IPS DF 19.7 (cell line): ENCODE measurements at places on chromosomes 3 and 15.

DNA sequence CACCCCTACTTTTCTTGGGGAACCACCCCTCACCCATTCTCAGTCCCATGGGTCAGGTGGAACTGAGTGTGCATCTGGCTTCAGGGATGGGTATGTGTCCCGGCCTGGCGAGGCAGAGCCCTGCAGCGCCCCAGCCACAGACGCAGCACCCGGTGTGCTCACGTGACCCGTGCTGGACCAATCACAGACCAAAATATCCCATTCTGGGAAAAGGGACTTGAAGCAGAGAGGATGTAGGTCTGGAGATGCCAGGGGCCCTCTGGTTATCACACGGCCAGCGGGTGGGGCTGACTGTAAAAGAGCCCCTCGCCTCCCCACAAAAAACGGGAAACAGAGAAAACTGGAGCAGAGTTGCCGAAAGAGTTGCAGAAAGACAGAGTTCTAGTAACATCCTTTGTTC, 138.0 kb upstream of the RAD18 start:
- DNase-seq = no peak

GRCh38 chr3:141790171-141790570, 27.0 kb downstream of the GRK7 start:
- no peak for DNase-seq

- DNase-seq = no peak
Measured at GRCh38 chr3:88211096-88211890, 61.5 kb downstream of the C3orf38 start.

DNA sequence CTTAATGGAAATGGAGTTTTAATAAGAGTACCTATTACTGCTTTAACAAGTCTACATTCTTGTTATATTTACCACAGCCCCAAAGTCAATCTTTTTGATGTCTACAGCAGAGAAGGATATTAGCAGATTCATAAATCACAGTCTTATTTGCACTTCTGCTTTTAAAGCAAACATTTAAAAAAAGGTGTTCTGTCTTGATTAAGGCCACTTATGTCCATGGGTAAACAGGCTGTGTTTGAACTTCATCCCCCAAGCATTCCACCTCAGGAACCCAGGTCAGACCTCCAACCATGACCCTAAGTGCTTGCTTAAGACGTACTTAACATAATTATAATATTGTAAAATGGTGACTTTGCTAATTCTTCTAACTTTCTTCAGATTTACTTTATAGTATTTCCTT, 113.4 kb downstream of the CMSS1 start:
- DNase-seq = no peak

GRCh38 chr3:133476971-133477375, 77.1 kb downstream of the BFSP2 start:
- no peak for DNase-seq

GRCh38 chr15:43287254-43287653, 20.5 kb upstream of the TGM5 start:
- DNase-seq = no peak

DNA sequence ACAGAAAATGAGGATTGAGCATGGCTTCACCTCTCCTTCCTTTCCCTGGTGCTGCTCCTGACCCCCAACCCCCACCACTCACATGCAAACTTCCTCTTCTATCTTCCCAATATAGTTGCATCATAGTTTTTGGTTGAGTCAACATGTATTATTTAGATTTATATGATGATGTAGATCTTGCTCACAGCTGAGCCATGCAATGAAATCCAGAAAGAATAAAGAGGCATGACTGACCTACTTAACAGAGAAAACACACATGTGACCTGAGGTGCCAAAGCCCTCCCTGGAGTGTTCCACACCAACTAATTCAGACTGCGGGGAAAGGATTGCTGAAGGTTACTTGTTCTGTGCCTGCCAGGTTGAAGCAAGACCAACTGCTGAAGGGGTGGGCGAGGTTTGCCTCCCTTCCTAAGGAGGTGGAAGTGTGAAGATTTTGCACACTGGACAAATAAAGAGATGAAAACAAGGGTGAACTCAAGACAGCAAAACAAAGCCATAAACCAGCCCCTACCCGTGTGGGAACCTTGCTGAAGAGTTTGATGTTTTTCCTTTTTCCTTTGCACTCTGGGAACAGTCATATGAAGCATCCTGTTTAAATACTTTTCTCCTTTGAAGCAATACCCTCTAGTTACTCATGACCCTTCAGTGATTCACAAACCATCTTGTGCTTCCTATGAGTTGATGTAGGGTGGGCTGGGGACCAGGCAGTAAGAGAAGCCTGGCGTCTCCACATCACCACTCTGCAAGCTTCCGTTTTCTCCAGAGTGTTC, 155.2 kb upstream of the UBE2E1 start:
- no peak for DNase-seq

DNA sequence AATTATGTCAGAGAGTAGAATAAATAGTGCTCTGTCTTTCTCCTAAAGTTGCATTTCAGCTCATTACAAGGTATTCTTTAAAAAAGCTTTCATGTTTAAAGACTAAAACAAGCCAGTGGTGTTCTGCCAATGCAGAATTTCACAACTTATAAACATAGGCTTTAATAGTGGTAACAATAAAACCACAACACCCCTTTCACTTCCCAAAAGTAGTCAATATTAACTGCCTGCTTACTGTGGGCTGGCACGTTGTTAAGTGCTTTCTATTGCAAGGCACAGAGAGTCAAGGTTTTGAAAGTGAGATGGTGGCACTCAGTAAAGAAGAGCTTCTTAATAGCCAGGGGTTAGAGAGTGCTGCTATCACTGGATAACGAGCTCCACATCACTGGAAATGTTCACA, 8.4 kb upstream of the RTP1 start:
- no peak for DNase-seq

DNA sequence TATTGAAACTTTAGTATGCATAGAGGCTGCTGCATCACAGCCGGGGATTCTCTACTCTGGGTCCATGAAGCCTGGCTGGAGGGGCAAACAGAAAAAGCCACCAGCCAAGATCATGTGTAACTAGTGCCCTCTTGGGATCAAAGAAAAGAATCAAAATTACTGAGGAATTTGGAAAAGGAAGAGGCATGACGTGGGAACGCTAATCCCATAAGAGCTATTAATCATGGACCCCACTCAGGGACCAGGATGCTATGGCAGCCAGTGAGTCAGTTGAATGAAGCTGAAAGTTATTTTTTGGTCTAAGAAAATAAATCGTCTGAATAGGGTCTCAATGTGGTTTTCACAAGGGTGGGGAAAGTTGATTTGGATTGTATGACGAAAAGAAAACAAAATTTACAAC, 1165.1 kb downstream of the ROBO2 start:
- no peak for DNase-seq

DNA sequence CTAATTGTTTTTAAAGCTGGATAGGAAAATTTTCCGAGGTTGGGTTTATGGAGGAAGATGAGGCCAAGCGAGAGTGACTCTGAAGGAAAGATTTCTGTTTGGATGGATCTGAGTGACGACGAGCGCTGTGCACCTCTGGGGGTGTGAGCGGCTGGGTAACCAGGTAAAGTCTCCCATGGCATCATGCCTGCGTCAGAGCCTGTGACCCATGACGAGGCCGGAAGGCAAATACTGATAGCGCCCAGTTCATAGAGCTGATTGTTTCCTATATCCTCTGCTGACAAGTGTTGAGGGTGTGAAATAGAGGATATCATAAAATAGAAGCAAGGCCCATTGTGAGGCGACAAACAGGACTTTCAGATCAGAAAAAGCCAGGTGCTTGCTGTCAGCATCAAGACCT, 33.7 kb upstream of the MAGEF1 start:
- DNase-seq = no peak

DNA sequence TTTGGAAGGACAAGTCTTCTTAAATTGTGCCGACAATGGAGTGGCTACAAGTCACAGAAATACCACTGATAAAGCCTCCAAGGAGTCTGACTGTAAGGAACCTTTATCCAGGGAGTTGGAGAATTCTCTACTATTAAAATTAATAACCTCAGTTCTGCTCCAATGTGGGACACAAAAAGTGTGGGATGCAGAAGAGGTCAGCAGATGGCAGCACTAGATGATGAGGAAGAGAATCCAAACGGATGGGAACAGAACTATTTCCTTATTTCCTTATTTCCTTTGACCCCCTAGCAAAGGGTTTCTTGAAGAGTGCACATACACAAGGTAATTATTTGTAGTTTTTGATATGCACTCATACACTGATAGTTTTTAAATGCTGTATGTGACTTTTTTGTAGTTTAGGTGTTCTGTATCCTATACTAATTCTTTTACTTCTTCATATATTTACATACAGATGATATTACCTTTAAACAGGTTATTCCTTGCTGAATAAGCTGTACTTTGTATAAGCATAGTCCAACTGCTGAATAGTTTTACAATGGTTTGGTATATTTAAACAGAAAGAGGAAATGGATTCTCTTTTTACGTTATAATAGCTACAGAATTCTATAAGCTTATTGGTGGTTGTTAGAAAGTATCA, 25.6 kb upstream of the NLGN1 start:
- no peak for DNase-seq

GRCh38 chr3:159616234-159616825, 372.3 kb upstream of the IL12A start:
- no peak for DNase-seq

DNA sequence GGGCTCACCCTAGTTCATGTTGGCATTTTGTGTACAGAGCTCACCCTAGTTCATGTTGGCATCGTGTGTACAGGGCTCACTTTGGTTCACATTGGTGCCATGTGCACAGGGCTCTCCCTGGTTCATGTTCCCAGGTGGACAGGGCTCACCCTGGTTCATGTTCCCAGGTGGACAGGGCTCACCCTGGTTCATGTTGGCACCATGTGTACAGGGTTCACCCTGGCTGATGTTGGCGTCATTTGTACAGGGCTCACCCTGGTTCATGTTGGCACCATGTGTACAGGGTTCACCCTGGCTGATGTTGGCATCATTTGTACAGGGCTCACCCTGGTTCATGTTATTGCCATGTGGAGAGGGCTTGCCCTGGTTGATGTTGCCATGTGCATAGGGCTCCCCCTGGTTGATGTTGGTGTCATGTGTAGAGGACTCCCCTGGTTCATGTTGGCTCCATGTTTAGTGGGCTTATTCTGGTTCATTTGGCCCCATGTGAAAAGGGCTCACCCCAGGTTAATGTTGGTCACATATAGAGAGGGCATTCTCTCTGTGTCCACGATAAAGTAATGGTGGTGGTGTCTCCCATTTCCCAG, 31.7 kb upstream of the NR2C2 start:
- DNase-seq = no peak

DNA sequence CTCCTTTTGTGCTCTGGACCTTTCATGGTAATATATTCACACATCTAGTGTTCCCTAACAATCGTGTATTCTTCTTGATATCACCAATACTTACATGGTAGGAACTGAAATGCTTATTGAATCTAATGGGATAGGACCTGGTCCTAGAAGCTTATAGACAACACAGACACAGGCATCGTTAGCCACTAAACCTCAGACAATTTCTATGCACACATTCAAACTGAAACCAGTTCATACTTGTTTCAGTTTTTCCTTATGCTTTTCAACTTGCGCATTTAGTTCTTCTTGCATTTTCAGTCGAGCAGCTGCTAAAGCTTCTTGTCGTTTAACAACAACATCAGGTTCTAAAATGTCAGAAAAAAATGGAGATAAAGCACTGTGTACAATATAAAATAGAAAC, 2.3 kb downstream of the SELENOS start:
- no peak for DNase-seq

DNA sequence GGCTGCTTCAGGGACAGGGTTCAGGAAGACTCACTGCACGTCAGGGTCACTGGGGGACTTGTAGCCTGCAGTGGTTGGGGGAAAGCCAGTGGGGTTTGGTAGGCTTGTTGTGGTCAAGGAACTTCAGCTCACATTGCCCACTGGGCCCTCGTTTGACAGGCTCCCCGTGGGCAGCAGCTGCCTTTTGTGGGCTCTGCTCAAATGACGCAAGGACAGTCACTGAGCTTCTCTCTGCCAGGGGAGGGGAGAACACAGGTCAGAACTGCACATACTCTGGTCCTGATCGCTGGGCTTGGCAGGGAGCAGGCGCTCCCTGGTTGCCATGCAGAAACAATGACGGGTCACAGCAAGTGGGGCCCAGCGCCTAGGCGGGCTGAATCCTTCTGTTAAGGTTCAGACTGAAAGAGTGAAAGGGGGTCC, 45.5 kb downstream of the FAM174B start:
- DNase-seq = no peak

DNA sequence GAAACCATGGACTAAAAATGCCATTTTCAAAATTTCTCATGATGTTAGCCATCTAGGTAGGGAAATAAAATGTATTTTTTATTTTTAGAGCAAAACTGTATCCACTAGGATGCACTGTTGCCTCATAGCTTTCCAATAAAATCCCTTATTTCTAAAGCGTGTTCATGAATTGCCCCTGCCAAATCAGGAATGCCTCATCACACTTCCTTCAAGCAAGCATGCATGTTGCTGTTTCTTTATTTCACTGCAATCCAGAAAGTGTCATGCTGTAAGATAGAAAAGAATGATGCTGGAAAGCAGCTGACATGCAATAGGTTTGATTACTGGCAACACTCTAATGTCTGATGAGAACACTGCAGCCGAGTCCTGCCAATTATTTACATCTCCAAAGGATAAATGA, 239.5 kb downstream of the CHL1 start:
- no peak for DNase-seq
